LoVo (cell line): ENCODE measurements at places on chromosomes 3 and 15.

GRCh38 chr15:79090487-79091203, at the start of gene RASGRF1:
TSS of gene RASGRF1 (minus strand) at chr15:79090780. CDS start at chr15:79090498, 282 bp downstream.
- no peak for DNase-seq

DNA sequence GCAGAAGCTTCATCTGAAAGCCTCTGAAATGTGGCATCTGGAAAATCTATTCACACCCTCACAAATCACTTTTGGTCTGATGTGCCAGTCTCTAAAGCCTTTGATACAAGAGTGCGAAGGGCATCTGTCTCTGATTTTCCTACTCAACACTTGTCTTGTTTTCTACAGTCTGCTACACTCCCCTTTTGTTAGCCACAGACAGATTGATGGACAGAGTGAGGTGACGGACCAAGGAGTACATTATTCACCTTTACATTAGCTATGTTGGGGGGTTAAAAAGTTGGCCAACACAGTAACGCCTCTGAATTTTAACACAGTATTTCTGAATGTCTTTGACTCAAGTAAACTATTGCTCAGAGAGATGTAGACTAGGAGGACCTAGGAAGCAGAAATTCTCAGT, 63.1 kb downstream of the TNIK start:
- no peak for DNase-seq

GRCh38 chr3:45283471-45283870, 57.4 kb upstream of the TMEM158 start:
- no peak for DNase-seq

- DNase-seq = no peak
Measured at GRCh38 chr15:45499426-45499825, 23.1 kb downstream of the SLC30A4 start.

DNA sequence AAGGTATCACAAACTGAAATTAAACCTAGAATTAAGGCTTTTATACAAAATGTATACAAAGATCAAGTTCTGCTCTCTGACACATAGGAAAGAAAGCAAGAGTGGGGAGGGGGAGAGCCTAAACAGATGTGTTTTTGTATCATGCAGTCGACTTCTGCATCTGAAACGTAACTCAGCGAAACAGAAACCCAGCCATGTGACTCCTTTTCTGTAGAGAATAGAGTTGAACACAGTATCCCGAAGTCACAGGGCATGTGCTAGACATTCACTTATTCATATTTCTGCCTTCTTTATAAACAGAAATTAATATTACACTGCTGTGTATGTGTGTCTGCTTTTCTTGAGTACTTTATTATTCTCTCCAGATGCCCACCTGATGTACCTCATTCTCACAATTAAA, 121.0 kb downstream of the PDZRN3 start:
- DNase-seq = no peak

DNA sequence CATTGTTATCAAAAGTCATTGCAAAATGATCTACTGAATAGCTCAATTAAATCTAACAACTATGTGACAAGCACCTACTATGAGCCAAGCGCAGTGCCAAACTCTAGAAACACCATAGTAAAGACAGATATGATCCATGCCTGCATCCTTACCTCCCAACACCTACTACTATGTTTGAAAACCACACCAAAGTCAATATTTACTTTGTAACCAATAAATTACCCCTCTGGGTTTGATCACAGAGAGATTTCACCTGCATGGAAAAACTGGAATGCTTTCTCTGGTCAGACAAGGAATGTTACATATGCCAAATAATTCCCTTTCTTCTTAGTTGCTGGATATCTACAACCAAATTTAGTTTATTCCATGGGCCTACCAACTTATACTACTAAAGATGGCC, 422.2 kb downstream of the FHIT start:
- no peak for DNase-seq

DNA sequence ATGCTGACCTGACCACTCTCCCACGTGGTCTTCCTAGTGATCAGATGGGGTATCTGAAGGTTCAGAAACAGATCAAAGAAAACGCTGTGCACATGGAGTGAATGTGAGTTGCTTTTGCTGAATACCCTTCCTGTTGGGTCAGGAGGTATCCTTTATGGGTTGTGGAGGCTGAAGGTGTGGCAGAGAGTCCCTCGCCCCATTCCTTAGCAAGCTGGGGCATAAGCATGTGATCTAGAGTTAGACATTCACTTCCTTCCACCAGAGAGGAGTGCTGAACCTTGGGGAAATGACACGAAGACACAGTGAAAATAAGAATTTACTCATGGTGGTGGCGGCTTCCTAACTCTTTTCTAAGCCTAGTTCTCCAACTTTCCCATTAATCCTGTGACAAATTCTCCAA, 27.8 kb upstream of the SPTBN5 start:
- peak; percentile 41 for DNase-seq

DNA sequence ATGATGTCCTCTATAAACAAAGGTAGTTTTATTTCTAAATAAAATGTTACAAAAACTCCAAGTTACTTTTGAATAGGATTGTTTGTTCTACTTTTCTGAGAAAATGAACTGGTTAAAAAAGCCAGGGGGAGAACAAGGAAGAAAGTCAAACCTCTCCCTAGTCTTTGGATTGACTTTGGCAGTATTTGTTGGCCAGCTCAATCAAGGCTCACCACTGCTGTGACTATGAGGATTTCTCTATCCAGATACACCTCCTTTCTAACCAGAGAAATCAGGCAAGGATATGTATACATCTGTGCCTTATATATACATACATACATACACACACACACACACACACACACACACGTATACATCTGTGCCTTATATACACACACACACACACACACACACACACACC, 107.8 kb downstream of the FEZF2 start:
- DNase-seq = no peak

GRCh38 chr3:186627852-186628414, 12.3 kb upstream of the FETUB start:
- no peak for DNase-seq

- no peak for DNase-seq
Measured at GRCh38 chr3:94246171-94246570, 183.3 kb downstream of the NSUN3 start.

- DNase-seq = no peak
Measured at GRCh38 chr15:27418726-27419125, 447.7 kb downstream of the GABRG3 start.

GRCh38 chr3:11034309-11034985, 41.9 kb downstream of the SLC6A1 start:
- DNase-seq = no peak

- DNase-seq = no peak
Measured at GRCh38 chr15:60381148-60381788, 16.5 kb downstream of the ANXA2 start.

GRCh38 chr3:62785384-62785783, 89.8 kb downstream of the CADPS start:
- DNase-seq = no peak

- DNase-seq = no peak
Measured at GRCh38 chr15:80175436-80175835, 22.6 kb downstream of the FAH start.

DNA sequence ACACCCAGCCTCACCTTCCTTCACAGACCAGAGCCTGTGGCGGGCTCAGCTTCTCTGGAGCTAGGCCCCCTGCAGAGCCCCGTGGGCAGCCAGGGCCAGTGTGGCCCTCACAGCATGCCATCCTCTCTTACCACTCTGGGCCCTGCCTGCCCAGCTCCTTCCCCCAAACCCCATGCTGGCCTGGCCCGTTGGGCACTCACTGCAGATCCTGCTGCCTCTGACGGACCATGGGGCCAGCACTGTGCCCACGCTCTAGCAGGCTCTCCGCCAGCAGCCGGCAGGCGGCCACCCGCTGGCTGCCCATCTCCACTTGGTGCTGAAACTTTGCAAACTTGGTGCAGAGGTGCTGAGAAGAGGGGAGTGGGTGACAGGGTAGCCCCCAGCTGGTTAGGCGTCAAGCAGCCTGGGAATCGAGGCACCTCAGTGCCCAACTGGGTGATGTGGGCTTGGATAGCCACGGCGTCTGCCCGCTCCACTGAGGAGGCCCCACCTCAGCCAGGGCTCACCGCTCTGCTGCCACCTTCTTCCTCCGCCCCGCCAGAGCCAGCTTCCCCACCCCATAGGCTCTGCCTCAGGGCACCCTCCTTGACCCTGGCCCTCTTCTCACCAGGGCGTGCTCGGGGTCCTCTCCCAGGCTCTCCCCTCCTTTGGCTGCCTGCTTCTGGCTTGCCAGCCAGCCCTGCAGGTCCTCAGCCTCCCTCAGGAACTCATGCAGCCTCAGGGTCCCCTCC, 22.5 kb downstream of the SPTBN5 start:
- no peak for DNase-seq

GRCh38 chr3:27134171-27134796, 234.9 kb downstream of the NEK10 start:
- peak; percentile 57 for DNase-seq

DNA sequence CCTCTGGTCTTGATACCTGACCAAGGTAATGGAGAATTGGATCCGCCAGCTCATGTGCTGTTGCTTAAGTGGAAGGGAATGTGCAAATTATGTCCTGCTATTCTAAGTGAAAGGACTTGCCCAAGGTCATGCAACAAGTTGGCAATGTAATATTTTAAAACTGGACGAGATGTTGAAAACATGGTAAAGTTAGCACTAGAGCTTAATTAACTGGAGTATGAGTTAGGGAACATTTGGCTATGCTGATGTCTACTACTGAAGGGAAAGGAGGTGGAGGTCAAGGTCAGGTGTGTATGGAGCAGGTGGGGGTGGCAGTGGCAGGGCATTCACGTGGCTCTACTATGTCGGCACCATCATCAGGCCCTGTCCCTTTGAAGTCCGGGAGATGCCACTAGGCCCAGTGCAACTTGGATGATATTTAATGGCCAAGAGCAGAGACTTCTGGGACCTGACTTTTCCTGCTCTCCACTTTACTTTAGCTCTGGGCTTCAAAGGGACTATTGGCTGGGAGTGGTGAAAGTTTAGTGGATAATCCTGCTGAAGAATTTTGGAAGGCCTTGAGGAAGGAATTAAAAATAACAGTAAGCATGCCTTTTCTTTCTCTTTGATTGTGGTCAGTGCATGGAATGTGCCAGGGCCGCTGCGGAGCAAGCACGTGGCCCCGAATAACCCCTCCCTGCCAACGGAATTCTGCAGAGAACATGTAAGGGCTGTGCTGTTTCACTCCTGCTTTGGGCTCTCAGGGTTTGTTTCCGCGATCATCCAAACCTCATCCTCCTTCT, 14.9 kb downstream of the SMAD3 start:
- DNase-seq = no peak

DNA sequence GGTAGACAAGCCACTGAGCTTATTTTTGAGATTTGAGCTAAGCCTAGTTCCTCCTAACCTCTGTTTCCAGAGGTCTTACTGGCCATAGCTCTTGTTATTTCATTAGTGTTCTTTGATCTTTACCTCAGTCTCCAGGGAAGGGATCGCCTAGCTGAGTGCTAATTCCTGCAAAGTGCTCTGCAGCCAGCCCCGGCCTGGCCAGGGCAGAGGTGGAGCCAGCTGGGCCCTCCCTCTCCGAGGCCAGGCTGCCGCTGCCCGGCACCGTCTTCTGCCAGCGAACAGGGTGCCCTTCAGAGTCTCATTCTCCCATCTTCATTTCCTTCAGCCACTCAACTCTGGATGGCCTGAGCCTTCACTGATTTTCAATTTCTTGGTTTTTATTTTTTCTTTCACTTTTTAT, 19.7 kb downstream of the FAN1 start:
- DNase-seq = no peak

- DNase-seq = no peak
Measured at GRCh38 chr3:56087451-56088053, 380.7 kb downstream of the ERC2 start.

GRCh38 chr3:139281522-139282196, 62.2 kb upstream of the MRPS22 start:
- no peak for DNase-seq

DNA sequence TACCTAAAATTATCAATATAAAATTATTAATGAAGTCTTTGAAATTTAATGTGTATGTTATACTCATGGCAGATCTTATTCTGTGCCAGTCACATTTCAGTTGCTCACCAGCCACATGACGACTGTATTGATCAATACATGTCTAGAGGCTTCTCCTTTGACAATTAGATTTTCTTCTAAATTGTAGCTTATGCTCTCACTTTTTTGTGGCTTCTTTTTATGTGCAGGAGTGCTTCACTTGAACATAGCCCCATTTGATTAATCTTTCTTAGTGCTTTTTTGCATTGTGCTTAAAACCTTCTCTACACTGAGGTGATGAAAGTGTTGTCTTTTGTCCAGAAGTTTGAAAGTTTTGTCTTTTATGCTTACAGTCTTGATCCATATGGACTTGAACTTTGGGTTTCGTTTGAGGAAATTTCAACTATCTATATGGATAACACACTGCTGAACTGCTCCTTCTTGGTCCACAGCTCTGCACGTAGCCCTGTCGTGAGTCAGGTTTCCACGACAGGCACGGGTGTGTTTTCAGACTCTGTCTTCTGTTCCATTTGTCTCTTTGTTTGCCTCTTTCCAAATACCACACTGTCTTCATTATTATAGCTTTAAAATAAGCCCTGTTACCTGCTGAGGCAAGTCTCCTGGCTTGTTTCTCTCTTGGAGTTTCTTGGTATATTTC, 393.9 kb upstream of the CFAP20DC start:
- DNase-seq = no peak

GRCh38 chr3:78183906-78184599, 1144.2 kb downstream of the ROBO2 start:
- no peak for DNase-seq

GRCh38 chr3:8945890-8946600, 17.2 kb downstream of the RAD18 start:
- DNase-seq = no peak

DNA sequence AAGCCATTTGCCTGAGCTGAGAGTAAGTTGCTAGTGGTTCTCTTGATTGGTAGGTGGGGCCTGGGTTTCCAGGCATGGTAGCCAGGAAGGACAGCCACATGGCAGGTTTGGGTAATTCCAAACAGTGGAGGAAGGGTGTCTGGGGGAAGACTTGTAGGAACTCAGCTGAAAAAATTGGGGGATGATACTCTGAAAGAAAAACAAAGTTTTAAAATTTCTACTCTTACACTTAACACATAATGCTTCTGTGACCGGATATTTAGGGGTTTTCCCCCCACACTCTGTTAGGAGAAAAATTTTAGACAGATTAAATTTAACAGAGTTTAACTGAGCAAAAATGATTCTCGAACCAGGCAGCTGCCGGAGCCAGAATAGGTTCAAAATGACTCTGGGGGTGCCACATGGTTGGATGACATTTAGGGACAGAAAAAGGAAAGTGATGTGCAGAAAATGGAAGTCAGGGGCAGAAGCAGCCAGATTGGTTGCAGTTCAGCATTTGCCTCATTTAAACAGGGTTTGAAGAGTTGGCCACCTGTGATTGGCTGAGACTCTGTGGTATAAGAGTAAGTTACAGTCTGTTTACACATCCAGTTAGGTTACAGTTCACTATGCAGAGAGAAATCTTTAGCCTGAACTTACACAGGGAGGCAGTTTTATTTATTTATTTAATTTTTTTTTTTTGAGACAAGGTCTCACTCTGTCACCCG, 8.1 kb downstream of the B2M start:
- DNase-seq = no peak

GRCh38 chr15:41160639-41161315, 44.7 kb upstream of the INO80 start:
- DNase-seq = no peak

- DNase-seq = no peak
Measured at GRCh38 chr15:64105113-64105704, 9.4 kb downstream of the SNX1 start.
